ENCODE measurements at places on chromosomes 3 and 15. TPM values are rescaled to one million over a fixed set of nuclear protein-coding genes. Genes with fewer than 3 reads are reported as not detected.

DNA sequence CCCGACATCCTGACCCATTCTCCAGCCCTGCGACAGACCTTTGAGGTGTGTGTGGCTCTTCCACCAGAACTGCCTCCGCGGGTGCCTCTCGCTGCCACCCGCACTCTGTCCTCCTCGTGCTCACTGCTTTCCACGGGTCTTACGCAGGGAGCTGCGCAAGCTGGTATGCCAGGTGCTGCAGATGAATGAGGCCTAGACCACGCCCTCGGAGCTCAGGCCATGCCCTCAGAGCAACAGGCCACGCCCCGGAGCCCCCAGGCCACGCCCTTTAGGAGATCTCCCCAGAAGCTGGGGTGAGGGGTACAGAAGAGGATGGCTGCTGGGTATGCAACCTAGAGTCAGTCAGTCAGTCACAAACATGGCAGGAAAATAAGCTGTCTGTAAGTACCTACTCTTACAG lies 300.3 kb downstream of the GABRG3 start:
- no peaks in the 10 kb centered on the region for H3K36me3 ChIP-seq
- no peak overlapping the region for H3K4me3 ChIP-seq
- no peaks in the 10 kb centered on the region for H3K27me3 ChIP-seq

- no peak overlapping the region for H3K27ac ChIP-seq
- H3K4me1 ChIP-seq: no peaks in the 10 kb centered on the region
- no peak for DNase-seq
- no peak overlapping the region for H3K4me3 ChIP-seq
- no peaks in the 10 kb centered on the region for H3K27me3 ChIP-seq
- H3K36me3 ChIP-seq: no peaks in the 10 kb centered on the region
Measured at GRCh38 chr3:174358252-174358651, 500.9 kb upstream of the NAALADL2 start.

- peaks cover 4% of the 10 kb centered on the region for H3K27me3 ChIP-seq
- H3K4me3 ChIP-seq: no peak overlapping the region
- DNase-seq: no peak
Measured at GRCh38 chr15:70180186-70180875, 82.6 kb upstream of the TLE3 start.

GRCh38 chr3:31861826-31862225 lies 119.2 kb downstream of the OSBPL10 start:
- no peak for DNase-seq
- no peak overlapping the region for H3K27ac ChIP-seq
- no peak overlapping the region for H3K4me3 ChIP-seq
- H3K36me3 ChIP-seq: peaks cover 4% of the 10 kb centered on the region
- H3K4me1 ChIP-seq: peaks cover 10% of the 10 kb centered on the region
- peaks cover 9% of the 10 kb centered on the region for H3K27me3 ChIP-seq

GRCh38 chr3:40103829-40104228 lies 205.7 kb upstream of the EIF1B start:
- peaks cover 3% of the 10 kb centered on the region for H3K36me3 ChIP-seq
- DNase-seq: no peak
- no peak overlapping the region for H3K27ac ChIP-seq
- no peaks in the 10 kb centered on the region for H3K4me1 ChIP-seq

GRCh38 chr3:71010726-71011455 lies 572.6 kb downstream of the FOXP1 start:
- peaks cover 18% of the 10 kb centered on the region for H3K36me3 ChIP-seq
- H3K4me1 ChIP-seq: peaks cover 15% of the 10 kb centered on the region
- no peak for DNase-seq
- no peak overlapping the region for H3K27ac ChIP-seq
- no peak overlapping the region for H3K4me3 ChIP-seq

- H3K27ac ChIP-seq: peak overlapping the region; percentile 99
- peak; percentile 14 for DNase-seq
- H3K27me3 ChIP-seq: peaks cover 8% of the 10 kb centered on the region
- H3K4me3 ChIP-seq: peak overlapping the region; percentile 100
- peaks cover 24% of the 10 kb centered on the region for H3K4me1 ChIP-seq
Measured at GRCh38 chr3:129398803-129399144, 29.7 kb downstream of the EFCAB12 start.

ITIH1 gene
- total RNA-seq: not detected

LRRC2 gene
- 0.23 TPM for total RNA-seq

CLK3 gene
- total RNA-seq: 81.7 TPM

ITGB5 gene
- 55.2 TPM for total RNA-seq

ATP10A gene
- 0.13 TPM for total RNA-seq
